Activated T-helper 2 cell treated with anti-CD3 and anti-CD28 coated beads, Interferon-gamma antibody, Interleukin-2, Interleukin-4, amounts not matched to agents 10 μg/mL and 5 μg/mL and 100 μg/mL, durations not matched to agents 14 hours and 24 hours and 36 hours (primary cell): ENCODE measurements at places on chromosomes 1 and 21.

GRCh38 chr1:11286735-11287410, 13.9 kb downstream of the UBIAD1 start:
- DNase-seq = no peak

DNA sequence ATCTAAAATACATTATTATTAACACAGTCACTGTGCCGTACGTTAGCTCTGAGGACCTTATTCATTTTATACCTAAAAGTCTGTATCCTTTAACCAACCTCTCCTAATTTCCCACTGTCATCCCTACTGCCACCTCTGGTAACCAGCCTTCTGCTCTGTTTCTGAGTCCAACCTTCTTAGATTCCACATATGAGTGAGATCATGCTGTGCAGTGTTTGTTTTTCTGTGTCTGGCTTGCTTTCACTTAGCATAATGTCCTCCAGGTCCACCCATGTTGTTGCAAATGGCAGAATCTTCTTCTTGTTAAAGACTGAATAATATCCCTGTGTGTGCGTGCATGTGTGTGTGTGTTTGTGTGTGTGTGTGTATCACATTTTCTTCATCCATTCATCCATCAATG, 64.2 kb downstream of the ETS2 start:
- DNase-seq = no peak

- no peak for DNase-seq
Measured at GRCh38 chr1:24892188-24893153, 37.6 kb downstream of the RUNX3 start.

DNA sequence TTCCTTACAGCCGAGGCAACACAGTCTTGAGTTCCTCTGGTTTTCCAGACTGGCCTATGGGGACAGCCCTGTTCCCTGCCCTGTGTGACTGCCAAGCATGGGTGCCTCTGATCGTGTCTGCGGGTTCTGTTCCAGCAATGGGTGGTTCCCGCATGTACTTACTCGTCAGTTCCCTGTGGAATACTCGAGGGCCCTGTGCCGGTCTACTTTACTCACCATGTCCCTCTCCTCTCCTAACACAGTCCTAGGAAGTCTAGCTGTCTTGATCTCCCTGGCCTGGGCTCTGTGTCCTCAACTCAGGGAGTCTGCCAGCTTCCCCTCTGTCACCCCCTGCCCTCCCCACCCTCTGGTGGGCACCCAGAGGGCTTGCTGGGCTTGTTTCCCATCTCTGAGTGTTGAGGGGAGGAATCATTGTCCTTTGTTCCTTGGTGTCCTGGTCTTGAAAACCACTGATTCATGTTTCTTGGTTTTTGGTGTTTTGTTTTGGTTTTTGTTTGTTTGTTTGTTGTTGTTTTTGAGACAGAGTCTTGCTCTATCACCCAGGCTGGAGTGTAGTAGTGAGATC, 36.0 kb downstream of the TRAPPC10 start:
- DNase-seq = no peak

DNA sequence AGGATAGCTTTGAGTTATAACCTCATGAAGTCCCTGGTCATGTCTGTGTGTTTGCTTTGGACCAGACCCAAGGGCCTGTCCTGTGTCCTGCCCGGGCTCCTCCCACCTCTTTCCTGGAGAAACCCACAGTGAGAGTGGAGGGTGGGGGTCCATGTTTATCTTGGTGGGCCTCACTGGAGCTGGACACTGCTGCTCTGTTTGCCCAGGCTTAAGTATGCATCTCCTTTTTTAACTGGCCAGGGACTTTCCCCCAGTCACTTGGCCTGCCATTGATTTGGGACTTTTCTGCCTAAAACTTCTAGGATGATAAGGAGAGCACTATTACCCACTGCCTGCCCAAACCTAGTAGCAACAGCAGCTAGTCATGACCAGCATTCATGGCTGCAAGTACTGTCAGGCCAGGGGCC, 49.8 kb downstream of the DDR2 start:
- no peak for DNase-seq

- no peak for DNase-seq
Measured at GRCh38 chr21:40765811-40766210, 81.1 kb downstream of the DSCAM start.

GRCh38 chr1:229230140-229230892, 40.6 kb upstream of the RAB4A start:
- DNase-seq = no peak

DNA sequence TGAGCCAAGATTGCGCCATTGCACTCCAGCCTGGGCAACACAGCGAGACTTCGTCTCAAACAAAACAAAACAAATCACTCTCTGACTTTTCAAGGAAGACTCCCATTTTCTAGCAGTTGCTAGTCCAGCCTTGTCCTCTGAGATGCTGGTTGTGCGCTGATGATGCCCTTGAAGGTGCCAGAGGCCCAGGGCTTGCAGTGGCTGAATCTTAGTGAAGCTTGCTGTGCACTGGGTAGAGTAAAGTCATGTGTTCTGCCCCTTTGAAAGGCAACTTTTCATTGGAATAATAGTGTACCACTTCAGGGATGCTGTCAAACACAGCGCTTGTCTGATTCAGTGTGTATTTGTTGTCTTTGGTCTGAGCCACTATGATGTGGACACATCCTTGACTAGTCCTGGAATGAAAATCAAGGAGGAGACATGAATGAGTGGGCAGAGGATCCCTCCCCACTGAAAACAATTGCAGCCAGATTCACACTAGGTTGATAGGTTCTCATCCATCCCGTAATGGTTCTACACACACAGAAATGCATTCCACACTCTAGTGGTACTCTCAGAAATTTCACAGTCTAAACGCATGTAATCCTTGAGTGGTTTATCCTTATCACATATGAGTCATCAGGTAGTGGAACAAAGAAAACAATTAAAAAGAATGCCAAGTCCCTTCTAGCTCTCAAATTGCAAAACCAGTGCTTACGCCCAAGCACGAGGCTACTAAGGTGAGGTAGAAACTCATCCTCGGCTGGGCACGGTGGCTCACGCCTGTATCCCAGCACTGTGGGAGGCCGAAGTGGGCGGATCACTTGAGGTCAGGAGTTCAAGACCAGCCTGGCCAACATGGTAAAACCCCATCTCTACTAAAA, 17.8 kb upstream of the TDRD10 start:
- DNase-seq = no peak

- no peak for DNase-seq
Measured at GRCh38 chr1:11168731-11169130, 20.4 kb upstream of the ANGPTL7 start.

DNA sequence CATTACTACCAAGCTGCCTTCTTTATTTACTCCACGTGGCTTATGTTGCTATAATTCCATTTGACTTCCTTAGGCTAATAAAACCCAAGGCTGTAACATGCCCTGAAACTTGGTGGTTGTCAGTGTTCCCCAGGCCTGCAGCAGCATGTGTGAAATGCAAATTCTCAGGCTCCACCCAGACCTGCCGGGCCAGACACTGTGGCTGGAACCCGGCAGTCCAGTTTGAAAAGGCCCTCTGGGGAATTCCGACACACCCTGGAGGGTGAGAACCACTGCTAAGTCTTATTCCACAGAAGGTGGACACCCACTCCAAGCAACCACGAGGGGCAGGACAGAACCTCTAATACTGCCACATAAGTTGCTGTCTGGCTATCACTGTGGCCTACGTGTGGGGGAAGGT, 41.4 kb downstream of the URB1 start:
- no peak for DNase-seq

- DNase-seq = no peak
Measured at GRCh38 chr1:7441143-7441841, 329.8 kb upstream of the VAMP3 start.

- DNase-seq = no peak
Measured at GRCh38 chr1:204268101-204268500, 54.3 kb upstream of the GOLT1A start.

- DNase-seq = no peak
Measured at GRCh38 chr1:43776043-43776761, 68.9 kb downstream of the ST3GAL3 start.

- no peak for DNase-seq
Measured at GRCh38 chr1:99652881-99653281, 7.0 kb downstream of the PALMD start.

DNA sequence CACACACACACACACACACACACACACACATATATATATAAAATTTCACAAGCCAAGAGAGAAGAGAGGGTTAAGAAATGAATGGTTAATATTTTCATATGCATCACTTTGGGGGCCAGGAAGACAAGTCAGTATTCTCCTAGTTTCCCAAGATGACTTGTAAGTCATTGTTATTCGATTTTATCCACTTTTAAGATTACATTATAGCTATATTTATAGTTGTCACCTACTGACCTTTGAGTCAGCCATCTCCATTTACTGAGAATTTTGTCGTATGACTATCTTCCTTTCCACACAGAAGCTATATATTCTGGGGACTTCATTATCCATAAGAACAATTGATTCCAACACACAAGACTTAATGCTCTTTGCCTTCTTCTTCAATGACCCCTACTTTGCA, 8.9 kb downstream of the LYST start:
- no peak for DNase-seq
